ENCODE measurements at places on chromosomes 11 and 22.

DNA sequence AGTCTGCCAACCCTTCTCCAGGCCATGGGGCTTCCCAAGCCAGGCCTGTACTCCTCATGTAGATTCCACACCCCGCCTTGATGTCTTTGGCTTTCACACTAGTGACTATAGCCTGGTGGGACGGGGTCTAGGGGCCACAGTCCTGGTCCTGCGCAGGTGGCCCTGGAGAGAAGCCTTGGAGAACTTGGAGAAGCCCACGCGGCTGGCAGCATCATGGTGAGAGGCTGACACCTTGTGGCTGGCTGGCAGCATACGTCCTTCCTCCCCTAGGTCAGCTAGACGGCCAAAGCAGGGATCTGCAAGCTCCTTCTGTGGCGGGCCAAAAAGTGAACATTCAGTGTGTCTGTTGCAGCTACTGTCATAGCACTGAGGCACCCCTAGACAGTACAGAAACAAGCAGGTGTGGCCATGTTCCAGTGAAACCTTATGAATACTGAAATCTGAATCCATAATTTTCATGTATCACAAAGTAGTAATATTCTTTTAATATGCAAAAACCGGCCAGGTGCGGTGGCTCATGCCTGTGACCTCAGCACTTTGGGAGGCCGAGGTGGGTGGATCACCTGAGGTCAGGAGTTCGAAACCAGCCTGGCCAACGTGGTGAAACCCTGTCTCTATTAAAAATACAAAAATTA lies 42.0 kb downstream of the FAM83F start:
- DNase-seq, result peak; percentile 70

DNA sequence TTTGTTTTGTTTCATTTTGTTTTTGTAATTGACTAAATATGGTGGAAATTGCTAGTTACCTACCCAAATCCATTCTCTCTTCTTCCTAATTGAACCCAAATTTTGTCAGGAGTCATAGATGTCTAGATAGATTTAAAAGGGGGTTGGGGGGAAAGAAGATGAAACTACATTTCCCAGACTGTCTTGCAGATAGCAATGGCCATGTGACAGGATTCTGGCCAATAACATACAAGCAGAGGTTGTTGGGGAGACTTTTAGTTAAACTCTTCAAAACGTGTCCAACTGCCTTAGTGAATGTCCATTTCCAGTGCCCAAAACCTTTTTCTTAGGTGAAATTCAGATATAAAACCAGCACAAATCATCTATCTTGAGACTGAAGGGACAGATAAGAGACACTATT lies 583.9 kb upstream of the API5 start:
- DNase-seq, result no peak

DNA sequence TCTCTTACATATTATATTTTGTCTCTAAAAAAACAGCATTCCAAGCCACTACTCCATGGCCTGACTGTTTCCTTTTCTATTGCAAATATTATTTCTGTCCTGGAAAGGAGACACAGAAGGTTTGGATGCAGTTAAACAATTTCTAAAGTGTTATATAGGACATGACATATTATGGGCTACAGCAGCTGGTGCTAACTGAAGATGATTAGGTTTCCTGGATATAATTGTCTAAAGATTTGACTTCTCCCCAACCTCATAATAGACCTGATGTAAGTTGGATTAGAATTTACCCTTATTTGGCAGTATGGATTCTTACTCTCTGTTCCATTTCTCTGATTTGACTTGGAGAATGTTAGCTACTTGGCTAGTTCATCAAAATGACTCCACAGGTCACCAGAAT lies 90.2 kb downstream of the BBOX1 start:
- no peak for DNase-seq

DNA sequence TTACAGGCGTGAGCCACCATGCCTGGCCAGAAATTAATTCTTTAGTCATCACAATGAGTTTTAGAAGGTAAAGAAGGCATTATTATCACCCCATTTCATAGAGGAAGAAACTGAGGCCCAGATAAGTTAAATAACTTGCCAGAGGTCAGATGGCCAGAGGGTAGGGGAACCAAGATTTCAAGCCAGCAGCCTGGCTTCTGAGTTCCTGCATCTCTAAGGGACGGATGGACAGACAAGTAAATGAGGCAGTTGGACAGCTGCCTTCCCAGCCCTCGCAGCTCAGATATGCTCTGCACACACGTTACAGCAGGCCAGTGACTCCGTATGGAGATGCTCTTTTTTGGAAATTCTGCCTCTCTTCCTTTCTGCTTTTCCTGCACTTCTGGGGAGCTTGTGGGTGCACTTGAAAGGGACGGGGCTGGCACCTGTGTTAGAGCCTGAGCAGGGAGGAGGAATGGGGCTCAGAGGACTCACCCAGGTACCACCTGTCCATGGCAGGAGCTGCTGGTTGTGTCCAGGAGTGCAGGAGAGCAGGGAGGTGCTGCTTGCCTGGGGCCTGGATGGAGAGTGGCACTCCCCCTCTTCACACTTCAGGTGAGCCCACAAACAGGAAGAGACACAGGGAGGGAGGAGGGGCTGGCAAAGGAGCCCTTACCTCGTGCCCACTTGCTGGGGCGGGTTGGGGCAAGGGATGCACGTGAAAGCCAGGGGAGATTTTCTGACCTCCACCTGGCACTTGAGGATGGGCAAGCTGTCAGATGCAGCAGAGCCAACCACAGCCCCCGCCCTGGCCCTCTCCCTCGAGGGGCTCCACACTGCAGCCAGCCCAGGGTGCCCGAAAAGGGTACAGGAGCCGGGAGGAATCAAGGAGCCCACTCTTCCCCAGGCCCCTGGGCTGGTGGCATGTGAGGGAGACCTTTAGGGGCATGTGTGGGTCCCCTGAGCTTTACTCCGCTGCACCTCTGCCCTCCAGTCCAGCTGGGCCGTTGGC lies 3.3 kb upstream of the FXYD2 start:
- DNase-seq, result no peak

GRCh38 chr11:33606762-33607161 lies 93.9 kb downstream of the C11orf91 start:
- no peak for DNase-seq

GRCh38 chr11:117482881-117483280 lies 155.2 kb downstream of the CEP164 start:
- DNase-seq, result no peak

GRCh38 chr11:65903068-65903481 lies 2.9 kb upstream of the FOSL1 start:
- DNase-seq, result no peak

All from activated CD4-positive, alpha-beta T cell treated with anti-CD3 and anti-CD28 coated beads, Interleukin-2, Interleukin-6, amounts not matched to agents 100 ng/mL and 50 ng/mL, durations not matched to agents 16 hours and 8 hours (primary cell).